SHP77 treated with DMSO at 0.1 percent for 48 hours (cell line): ENCODE measurements at places on chromosomes 7 and 10.

- no peak for DNase-seq
These were observed 582.2 kb downstream of the SORCS1 start for GRCh38 chr10:106582291-106582690.

GRCh38 chr7:117445206-117445605 lies 17.9 kb upstream of the ASZ1 start:
- no peak for DNase-seq

- no peak for DNase-seq
These were observed 436.8 kb upstream of the FOXK1 start for GRCh38 chr7:4245135-4245865.

DNA sequence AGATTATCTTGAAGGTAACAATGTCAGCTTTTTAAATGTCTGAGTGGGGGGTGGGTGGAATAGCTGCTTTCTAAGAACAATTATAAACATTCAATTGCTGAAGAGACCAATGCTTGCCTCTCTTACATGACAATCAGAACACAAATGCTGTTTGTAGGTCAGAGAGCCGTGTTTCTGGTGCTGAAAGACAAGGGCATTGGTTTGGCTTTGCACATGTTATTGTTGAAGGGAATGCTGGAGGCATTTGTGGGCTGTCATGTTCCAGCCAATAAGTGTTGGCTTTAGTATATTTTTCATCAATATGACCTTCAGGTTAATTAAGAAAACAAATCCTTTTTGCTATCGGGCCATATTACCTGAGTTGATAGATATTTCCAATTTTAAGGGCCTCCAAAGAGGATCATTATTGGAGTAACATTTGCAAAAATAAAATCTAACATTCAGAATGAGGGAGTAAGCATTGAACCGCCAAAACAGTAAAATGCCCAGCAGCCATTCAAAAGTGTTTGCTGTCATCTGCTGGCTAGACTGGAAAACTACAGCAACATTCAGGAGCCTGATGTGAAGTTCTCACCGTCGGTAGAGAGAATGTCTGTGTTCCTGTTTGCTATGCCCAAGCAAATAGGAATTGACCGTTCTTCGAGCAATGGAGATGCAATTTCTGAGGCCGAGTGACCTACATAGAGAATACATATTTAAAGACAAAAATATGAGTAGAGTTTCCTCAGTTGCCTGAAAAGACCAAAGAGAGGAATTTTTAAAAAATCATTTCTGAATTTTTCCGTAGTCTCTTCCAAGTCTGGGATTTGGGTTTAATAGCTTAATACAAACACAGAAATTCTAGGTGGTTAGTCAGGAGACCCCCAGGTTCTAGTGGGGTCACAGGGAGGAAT lies 118.9 kb downstream of the APBB1IP start:
- DNase-seq, result peak; percentile 31

- DNase-seq, result no peak
These were observed 70.9 kb downstream of the CARD11 start for GRCh38 chr7:2972835-2973161.

DNA sequence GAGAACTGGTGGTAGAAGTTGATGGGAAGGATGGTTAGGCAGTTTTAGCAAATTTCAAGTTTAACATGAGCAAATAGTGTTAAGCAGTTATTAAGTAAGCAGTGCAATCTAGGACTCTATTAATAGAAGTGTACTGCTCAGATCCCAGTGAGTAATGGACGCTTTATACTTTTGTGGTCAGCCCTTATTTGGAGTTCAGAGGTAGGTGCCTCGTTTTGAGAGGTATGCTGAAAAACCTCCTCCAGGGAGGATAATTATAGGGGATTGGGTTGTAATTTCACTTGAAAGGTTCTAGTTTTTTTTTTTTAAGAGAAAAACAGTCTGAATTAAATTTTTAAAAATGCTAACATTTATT lies 33.5 kb upstream of the CCDC7 start:
- DNase-seq, result no peak

DNA sequence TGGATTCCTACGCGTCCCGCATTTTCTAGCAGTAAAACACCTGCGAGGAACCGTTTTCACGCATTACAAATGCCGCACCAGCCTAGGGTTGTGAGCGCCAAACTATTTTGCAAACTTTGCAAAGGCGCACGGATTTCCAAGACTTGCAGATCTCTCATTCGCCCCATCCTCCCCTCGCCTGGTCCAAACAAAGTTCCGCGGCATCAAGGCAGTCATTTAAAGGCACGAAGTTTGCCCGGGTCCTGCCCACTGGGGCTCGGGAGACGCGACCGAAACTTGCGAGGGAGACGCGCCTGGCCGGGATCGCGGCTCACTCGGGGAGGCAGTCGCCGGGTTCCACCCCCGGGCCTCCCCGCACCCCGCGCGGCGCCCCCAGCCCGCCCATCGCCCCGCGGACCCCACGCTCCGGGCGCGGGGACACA lies 613 bp downstream of the USP6NL start:
- no peak for DNase-seq

DNA sequence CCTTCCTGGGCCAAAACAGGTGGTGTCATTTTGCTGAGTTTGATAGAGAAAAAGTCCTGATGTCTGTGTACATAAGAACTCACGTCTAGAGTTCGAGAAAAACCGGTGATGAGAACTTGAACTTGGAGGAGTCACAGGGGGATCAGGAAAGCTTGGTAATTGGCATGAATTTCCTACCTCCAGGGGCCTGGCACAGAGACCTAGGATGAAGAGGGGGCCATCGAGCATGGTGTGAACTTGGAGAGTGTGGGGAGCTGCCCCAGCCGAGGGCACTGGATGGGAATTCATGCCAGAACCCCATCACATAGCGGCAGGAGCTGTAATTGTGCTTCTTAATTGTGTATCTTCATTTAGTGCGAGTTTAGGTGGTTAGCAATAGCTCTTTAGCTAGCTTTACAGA lies 82.2 kb downstream of the CUX1 start:
- DNase-seq, result no peak

GRCh38 chr10:51642581-51642980 lies 56.8 kb downstream of the CSTF2T start:
- DNase-seq, result no peak

- DNase-seq, result no peak
These were observed 208.7 kb upstream of the ZNF32 start for GRCh38 chr10:43857206-43857930.

DNA sequence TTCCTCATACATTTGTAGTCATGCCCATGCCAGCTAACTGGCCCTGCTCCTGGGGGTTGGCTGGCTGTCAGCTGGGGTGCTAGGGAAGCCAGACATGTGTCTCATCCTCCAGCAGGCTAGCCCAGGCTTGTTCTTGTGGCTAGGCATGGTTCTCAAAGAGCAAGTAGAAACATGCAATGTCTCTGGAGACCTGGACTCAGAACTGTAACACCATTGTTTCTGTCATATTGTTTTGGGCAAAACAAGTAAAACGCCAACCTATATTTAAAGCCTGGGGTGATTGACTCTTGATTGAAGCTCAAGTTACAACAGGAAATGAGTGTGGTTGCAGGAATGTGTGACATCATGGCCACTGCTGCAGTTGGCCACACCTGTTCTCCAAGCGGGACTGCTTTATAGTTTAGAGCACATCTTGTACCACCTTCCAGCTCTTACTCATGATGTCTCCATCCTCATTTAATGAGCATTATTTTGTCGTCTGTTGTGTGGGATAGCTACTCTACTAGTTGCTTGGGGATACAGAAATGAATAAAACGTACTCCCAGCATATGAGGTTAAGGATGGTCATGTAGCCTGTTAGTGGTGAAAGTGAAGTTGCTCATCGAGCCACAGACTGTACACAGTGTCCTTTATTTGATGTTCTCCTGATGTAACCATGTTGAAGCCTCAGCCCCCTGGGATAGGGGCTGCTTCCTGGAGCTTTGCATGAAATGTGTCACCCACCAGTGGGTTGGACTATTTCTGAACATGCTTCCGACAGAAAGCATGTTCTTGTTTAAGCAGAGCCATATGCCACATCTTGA lies 168.4 kb downstream of the SORCS3 start:
- no peak for DNase-seq

- DNase-seq, result no peak
These were observed 82.7 kb downstream of the RGS10 start for GRCh38 chr10:119459681-119460340.

GRCh38 chr10:34728361-34728760 lies 86.7 kb downstream of the PARD3 start:
- no peak for DNase-seq

DNA sequence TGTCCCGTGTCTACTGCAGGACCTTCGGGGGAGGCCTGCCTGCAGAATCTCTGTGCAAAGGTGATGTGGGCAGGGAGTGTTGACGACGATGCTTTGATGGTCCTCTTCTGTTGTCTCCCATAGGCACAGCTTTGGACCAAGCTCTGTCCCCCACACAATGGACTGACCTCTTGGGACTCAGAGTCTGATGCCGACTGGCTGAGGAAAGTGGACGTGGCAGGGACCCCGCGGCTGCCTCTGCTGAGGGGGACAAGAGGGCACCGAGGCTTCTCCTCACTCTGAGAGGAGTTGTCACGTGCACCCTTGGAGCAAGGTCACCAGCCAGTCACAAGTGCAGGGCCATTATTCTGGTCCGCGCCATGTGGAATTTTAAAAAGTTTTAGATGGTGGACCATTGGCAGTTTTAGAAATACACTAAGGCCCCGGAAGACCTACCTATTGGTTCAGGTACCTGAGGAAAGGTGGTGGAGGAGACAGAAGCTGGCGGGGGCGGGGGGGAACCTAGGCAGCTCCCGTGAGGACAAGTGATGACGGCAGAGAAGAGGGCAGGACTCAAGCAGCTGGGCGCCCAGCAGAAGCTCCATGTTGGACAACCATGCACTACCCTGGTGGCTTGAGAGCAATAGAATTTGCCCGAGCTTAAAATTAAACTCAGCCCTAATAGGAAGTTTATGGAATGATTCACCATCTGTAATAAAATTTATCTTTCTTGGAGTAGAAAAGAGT lies 331.4 kb downstream of the PTPRN2 start:
- DNase-seq, result no peak

- no peak for DNase-seq
These were observed 33.7 kb upstream of the CFAP46 start for GRCh38 chr10:132975831-132976682.

- DNase-seq, result no peak
These were observed 44.2 kb upstream of the PCBD1 start for GRCh38 chr10:70932392-70933196.

- DNase-seq, result no peak
These were observed 719.6 kb downstream of the CCSER2 start for GRCh38 chr10:85047979-85048378.

DNA sequence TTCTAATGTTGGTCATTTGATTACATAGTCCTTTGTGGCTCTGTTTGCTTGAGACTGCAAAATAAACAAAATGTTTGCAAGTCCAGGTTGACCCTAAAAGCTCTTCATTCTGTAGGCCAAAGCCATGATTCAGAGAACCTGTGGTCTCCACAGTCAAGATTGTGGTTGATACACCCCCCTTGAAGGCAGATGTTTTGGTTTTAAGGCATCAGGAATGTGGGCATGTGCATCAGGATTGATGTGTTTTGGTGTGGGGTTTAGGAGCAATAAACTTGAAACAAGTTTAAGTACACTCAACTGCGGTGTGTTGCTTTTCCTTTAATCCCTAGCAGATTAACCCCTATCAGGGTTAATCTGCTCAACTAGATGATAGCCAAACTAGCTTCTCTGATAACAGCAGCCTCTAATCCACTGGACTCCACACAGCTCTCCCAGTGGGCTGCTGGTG lies 379.1 kb upstream of the GALNT17 start:
- no peak for DNase-seq

DNA sequence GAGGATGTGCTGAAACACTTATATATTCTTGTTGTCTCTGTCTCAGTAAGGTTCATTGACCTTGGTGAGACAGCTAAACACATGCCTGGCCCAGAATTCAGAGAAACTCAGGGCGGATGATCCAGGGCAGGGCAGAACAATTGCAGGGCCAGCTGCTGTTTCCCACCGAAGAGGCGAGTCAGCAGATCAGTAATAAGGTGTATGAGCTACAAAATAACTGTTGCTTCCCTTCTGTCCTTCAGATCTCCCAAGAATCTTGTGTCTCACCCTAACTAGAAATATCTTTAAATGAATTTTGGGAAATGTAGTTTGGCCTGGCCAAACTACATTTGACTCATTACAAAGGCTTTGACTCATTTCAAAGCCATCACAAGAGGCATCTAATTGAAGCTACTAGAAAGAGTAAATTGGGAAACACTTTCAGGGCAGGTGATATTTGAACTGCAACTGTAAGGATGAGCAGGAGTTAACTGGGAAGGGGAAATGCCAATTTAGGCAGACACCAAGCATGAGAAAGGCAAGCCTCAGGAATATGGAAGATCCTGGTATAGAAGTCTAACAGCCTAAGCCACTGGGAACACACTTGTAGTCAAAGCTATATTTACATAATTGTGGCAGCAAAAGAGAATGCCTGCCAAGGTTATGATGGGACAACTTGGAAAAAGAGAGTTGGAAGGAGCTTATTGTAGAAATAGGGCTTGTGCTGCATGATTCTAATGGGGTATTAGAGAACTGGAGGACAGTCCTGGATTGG lies 24.5 kb upstream of the CELF2 start:
- no peak for DNase-seq

- DNase-seq, result no peak
These were observed 36.4 kb downstream of the COPG2 start for GRCh38 chr7:130632111-130632510.

DNA sequence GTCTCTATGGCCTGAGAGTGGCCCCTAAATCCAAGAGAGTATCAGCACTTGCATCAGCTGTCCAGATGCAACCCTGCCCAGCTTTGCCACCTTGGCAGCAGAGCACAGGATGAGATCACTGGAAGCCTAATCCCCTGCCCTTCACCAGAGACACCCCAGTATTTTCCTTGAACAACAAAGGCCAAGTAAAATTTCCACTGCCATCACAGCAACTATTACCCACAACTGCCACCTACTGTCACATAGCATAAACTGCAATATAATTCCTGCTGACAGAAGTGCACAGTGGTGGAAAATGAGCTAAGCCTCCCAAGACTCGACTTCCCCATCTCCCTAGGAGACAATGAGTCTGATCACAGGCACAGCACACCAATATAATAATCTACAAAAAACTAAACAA lies 462.8 kb upstream of the ZWINT start:
- DNase-seq, result no peak

DNA sequence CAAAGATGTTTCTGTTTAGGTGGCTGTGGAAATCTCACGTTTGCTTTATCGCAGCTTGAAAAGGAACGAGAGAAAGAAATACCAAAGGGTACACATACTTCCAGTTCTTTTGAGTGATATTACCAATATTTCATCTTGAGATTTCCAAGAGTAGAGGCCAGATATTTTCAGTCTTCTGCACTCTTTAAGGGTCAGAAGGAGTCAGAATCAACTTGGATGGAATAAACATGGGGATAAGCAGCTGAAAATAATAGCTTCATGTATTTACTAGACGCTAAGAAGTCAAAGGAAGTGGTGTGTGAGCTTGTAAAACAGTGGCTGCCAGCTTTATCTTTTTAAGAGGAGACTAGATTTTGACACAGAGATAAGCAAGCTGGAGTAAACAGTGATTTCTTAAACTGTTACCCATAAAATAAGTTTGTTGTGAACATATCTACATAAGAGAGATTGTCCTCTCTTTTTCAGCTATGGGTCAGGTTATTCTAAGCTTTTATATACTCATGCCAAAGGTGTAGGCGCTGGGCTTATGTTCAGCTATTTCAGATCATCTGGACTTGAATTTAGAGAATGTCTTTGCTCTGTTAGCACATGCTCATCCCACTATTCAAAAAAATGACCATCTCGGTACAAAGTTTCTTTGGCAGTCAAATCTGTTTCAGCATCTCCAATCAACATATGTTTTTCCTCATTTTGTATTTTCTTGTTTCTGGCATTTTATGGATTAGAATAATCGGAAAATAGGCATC lies 170.8 kb upstream of the TCF7L2 start:
- no peak for DNase-seq
